HT1080 (cell line): ENCODE measurements at places on chromosomes 12 and 14.

DNA sequence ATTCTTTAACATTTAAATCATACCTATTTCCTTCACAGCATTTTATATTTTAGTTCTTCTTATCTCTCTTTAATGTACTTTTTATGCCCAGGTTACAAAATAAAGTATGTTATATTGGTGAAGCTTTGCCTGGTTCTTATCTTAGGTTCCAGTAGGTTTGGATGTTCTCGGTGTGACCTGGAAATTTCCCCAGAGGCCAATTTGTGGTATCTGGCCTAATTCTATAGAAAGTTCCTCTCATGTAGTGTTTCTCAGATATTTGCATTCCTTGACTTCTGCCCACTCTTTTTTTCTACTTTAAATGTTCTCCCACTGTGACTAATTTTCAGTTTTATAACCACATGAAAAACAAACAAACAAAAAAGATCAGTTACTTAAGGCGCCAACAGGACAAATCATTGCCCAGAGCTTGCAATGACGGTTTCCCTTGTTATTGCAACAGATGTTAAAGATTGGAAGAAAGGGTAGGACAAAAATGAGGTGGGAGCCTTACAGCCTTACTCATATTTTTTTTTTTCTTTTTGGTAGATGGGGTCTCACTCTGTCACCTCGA is 41.2 kb upstream of the PPM1H start:
- no peak for DNase-seq

DNA sequence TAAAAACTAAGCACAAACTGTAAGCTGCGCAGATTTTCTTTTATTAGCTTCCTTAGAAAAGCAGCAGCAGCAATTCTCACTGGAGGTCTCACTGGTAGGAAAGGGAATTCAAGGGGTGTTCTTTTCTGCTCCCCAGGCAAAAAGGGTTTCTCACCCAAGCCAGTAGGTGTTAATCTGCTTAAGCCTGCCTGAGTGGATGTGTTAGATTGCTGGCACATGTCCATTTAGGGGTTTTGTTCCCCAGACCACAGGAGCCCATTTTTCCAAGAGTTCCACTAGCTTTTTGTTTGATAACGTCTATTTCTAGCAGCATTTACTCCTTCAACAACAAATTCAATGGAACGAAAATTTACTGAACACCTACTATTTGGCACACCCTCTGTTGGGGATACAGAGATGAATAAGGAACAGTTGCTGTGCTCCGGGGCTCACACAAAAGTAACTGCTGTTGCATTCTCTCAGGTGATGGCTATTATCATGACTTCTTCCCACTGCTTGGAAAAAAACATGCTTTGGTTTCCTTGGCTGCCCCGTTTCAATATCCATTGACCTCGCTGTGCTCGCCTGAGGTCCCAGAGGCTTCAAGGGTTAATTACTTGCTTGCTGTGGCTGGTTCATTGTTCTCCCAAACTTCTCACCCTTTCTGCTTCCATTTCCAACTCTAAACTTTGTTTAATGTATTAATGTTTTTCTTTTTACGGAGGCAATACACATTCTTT is 31.1 kb upstream of the RIC8B start:
- no peak for DNase-seq

GRCh38 chr12:88816201-88816600 is 235.9 kb upstream of the KITLG start:
- DNase-seq: peak; percentile 2

DNA sequence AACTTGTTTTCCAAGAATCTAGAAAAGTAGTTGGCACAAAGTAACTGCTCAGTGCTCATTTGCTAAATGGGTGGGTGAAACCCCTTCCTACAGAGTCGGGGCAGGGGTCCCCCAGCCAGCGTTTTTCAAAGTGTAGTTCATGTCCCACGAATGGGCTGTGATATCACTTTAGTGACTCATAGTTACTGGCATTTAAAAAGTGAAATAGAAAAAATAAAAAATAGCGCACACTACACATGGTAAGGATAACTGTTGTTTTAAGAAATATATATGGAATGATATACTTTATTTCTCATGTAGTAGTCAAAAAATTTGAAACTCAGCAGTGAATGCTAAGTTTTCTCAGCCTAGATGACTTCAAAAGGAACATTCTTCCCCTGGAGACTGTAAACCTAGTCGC is 250.4 kb downstream of the CHST11 start:
- DNase-seq: no peak

DNA sequence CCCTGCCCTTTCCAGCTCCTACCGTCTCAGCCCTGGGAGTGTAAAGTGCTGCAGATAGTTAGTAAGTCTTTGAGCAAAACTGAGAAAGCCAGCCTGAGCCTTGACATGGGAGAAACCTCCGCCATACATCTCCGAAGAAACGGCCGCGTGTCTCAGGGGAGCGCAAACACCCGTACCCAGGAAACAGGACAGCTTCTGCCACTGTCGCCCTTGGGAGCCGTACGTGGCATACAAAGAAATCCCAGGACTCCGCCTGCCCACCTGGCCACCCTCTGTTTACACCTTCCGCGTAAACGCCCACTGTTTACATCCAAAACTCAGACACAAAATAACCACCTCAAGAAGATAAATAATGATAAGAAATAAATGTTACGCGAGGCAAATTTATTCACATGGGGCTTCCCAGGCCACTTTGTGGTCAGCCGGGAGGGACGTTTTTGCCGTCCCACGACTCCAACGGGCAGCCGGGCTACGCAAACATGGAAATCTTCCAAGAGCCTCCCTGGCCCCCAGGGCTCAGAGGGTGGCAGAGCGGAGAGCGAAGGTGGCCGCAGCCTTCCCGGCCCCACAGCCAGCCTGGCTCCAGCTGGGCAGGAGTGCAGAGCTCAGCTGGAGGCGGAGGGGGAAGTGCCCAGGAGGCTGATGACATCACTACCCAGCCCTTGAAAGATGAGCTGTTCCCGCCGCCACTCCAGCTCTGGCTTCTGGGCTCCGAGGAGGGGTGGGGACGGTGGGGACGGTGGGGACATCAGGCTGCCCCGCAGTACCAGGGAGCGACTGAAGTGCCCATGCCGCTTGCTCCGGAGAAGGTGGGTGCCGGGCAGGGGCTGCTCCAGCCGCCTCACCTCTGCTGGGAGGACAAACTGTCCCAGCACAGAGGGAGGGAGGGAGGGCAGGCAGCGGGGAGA is at the start of gene BDKRB2:
BDKRB2 (plus strand) TSS at position 689 of the 908 bp plus-strand sequence. CDS start 32,269 bp downstream, outside the sequence.
- peak; percentile 77 for DNase-seq

DNA sequence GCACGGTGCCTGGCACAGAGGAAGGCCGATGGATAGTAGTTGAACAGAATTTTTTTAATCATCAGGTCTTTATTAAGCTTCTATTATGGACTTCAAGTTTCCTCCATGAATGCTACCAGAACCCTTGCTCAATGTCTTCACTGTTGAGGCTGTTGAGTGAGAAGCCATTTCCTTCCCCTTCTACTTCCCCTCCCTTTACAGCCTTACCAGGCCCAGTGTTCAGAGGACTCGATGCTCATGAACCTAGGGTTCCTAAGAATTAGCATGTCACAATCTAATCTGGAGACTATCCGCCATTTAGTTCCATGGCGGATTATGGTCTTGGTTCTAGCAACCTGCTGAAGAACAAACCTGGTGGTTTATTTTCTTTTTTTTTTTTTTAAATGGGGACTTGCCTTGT is 17.7 kb downstream of the ETV6 start:
- no peak for DNase-seq

GRCh38 chr14:86166541-86166940 is 636.6 kb downstream of the FLRT2 start:
- DNase-seq: no peak

DNA sequence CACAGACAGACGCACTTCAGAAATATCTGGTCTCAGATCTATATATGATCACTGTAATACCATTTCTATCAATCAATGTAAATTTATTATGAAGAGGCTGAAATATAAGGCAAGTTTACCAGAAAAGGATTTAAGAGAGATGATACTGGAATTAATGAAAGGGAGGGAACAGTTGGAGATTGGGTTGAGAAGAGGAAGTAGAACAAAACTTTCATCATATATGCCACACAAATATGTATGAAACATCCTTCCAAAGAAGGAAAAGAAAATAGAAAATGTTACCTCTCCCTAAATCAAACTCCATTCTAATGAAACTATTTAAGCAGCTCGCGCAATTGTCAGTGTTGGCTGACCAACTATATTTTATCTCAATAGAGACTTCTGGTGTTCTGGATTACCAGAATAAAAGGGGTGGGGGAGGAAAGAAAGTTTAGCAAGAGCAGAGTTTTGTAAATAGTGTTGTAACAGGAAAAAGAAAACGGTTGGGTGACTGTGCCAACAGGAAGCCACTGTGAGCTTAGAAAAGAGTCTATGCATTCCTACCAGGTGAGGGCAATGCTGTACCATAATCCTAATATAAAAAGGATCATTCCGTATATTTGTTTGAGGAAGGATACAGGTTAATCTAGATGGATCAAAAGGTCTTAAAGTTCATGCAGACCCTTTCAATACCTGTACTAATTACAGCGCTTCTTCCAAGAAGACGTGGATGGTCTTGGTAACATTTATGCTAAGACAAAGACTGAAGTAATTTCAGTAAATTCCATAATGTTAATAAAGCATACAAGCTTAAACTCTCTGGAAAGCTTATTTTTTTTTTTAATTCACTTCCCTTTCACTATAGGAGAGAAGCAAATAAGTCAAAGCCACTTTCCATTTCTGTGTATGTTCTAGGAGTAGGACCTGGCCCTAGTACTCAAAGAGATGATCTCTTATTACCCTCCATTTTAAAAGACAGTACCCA is 14.5 kb upstream of the LLPH start:
- peak; percentile 82 for DNase-seq

DNA sequence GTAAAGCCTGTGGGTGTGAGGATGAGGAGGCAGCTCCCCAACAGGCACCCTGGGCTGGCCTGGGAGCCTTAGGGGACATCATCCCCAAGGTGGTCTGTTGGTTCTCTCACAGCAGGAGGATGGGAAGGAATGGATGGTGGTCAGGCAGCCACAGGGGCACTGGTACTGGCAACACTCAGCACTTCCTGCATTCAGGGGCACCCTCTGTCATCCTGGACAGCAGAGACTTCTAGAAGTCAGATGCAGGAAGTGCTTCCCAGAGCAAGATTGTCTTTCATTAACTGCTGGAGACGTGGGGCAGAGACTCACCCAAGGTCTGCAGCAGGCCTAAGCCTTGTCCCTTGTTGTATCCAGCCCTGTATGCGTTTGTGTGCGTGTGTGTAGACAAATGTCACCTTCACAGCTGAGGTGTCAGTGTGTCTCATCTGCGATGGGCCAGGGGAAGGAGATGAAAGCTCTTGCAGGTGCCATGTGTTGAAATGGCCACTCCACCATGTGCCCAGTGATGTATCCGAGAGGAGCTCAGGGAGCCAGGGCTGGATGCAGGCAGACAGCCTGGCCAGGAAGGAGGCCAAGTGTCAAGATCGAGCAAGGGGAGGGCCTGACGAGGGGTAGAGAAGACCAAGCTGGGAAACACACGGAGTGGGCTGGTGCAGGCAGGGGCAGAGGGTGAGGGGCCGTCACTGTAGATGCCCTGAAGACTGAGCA is 85.1 kb downstream of the PITPNM2 start:
- DNase-seq: no peak

- DNase-seq: no peak
Observed at GRCh38 chr12:55982319-55982936, 8.6 kb downstream of the RAB5B start.

DNA sequence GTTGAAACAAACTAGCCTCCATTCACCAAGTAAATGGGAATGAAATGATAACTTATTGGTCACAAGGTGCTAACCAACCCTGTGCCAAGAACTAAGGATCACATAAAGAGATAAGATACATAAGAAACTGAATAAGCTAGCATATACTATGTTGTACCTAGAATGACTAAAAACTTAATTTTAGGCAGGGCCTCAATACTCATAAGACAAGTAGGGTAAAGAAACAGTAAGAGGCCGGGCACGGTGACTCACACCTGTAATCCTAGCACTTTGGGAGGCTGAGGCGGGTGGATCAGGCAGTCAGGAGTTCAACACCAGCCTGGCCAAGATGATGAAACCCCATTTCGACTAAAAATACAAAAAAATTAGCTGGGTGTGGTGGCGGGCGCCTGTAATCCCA is 17.7 kb downstream of the GDF11 start:
- DNase-seq: no peak

- peak; percentile 75 for DNase-seq
Observed at GRCh38 chr14:68981539-68981976, 2.5 kb upstream of the ACTN1 start.

DNA sequence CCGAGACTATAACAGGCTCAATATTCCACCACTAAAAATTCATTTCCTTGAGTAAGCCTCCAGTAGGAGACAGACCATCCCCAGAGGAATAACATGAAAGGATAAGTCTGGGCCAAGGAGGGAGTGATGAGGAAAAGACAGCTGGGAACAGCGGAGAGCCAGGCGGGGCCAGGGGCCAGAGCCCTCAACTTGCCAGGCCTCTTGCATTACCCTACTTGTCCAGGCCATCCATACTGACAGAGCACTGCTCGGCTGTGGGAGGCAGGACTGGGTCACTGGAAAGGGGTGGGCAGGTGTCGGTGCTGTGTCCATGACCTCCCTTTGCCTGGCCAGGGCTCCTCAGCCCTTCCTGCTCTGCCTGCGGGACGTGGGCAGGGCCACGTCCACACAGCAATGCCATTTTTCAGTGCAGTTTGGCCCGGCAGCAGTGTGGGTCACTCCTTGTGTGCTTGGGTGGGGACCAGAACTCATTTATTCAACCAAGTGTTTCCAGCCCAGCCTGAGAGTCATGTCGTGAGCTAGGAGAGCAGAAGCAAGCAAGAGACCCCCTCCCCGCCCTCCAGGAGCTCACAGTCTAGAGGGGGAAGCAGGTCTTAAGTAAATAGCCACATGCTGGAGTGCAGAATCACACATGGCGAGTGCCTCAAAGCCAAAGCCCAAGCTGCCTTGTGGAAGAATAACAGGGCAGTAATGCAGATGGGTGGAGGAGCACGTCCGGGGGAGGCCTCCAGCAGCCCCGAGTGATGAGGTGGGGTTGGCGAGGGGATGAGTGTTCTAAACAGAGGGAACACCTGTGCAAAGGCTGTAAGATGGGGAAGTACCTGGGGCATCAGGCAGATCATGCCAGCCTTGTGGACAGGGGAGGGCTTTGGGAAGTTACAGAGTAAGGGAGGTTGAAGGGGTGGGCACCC is 8.9 kb upstream of the FAIM2 start:
- no peak for DNase-seq

DNA sequence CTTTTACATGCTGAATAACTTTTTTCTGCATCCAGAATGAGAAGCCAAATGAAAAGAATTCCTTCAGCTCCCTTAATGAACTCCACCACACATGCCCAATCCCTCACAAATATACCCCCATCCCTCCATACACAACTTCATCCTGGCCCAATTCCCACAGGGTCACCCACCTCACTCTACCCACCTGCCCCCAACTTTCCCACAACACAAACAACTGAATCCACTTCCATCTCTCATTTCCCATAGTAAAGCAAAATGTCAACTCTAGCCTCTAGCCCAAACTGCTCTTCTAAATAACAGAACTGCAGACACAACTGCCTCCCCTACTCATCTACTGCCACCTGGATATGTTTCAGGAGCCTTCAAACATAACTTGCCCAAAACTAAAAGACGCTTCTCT is 18.8 kb downstream of the HECTD1 start:
- no peak for DNase-seq
